ENCODE measurements at places on chromosomes 5 and 9.

- DNase-seq: no peak
Measured at GRCh38 chr5:174323878-174324281, 278.4 kb downstream of the NSG2 start.

DNA sequence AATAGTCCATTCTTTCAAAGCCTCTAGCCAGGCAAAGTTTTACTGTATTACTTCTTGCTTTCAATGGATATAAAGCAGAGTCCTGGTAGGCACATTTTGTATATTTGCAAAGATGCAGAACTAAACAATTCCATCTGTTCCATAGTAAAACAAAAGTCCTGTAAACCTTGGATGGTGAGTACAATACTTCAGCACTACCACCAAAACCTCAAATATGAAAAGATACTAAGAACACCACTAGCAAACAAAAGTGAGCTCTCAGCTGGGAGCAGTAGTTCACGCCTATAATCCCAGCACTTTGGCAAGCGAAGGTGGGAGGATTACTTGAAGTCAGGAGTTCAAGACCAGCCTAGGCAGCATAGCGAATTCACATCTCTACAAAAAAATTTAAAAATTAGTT is 195.0 kb downstream of the MSX2 start:
- no peak for DNase-seq

GRCh38 chr9:26341545-26341944 is 551.1 kb downstream of the CAAP1 start:
- no peak for DNase-seq

DNA sequence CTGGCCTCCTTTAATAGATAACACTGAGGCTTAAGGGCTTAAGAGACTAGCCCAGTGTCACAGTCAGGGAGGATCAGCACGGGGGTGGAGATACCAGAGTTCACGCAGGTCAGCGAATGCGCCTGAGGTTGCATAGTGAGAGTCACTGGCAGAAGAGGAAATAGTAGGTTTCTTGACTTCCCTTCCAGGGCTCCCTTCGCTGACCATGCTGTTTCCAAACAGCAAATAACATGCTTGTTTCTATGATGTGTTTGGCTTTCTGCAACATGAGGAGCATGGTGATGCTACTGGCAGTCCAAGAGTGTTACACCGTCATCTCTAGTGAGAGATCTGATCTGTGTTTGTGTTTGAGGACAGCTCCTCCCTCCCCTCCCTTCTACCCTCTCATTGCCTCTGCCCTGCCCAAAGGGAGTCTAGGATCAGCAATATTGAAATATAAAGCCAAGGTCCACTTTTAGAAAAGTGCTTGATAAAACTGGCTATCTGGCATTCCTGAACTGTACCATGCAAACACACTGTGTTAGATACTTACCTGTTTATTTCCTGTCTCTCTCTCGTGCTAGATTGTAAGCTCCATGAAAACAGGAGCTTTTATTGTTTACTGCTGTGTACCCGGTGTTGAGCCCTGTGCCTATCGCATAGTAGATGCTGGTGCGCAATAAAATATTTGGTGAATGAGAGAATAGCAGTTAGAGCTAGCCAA is 12.3 kb downstream of the TLE4 start:
- no peak for DNase-seq

GRCh38 chr5:72597456-72597948 is 90.3 kb upstream of the ZNF366 start:
- DNase-seq: no peak

DNA sequence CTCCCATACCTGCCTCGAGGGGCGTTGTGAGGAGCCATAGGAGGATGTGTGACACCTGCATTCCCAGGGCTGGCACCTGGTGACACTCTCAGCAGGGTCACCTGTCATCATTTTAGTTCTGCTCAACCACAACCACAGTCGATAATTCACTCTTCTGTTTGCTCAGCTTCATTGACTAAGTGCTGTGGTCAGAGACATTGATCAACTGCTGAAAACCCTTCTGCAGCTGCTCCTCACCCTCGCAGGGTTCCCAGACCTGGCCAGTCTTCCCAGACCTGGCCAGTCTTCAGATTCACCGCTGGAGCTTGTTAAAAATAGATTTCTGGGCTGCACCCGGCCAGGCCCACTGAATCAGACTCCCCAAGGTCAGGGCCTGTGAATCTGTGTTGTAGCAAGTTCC is 92.8 kb downstream of the MVB12B start:
- no peak for DNase-seq

- no peak for DNase-seq
Measured at GRCh38 chr5:165282491-165282890, 1777.1 kb downstream of the MAT2B start.

GRCh38 chr9:77926371-77926878 is 105.2 kb downstream of the GNAQ start:
- no peak for DNase-seq

- DNase-seq: no peak
Measured at GRCh38 chr9:93035821-93036351, 22.6 kb upstream of the SUSD3 start.

- no peak for DNase-seq
Measured at GRCh38 chr9:134483361-134484184, 157.3 kb downstream of the RXRA start.

DNA sequence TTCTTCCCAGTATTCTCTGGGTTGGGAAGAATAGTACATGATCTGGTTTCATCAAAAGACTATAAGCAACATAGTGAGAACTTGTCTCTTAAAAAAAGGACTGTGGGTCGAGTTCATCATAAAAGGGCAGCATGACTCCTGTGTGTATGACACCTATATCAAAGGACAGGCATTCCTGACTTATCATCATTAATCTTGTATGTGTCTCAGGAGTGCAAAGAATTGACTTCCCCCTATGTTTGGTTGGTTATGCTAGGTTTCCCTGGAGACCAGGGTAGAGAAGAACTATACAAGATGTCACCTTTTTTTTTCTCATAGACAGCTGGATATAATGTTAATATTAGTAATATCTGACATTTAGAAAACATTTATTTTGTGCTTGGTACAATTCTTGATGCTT is 173.1 kb upstream of the ANKRD55 start:
- no peak for DNase-seq

GRCh38 chr9:105834404-105834803 is 140.1 kb downstream of the TMEM38B start:
- DNase-seq: no peak

DNA sequence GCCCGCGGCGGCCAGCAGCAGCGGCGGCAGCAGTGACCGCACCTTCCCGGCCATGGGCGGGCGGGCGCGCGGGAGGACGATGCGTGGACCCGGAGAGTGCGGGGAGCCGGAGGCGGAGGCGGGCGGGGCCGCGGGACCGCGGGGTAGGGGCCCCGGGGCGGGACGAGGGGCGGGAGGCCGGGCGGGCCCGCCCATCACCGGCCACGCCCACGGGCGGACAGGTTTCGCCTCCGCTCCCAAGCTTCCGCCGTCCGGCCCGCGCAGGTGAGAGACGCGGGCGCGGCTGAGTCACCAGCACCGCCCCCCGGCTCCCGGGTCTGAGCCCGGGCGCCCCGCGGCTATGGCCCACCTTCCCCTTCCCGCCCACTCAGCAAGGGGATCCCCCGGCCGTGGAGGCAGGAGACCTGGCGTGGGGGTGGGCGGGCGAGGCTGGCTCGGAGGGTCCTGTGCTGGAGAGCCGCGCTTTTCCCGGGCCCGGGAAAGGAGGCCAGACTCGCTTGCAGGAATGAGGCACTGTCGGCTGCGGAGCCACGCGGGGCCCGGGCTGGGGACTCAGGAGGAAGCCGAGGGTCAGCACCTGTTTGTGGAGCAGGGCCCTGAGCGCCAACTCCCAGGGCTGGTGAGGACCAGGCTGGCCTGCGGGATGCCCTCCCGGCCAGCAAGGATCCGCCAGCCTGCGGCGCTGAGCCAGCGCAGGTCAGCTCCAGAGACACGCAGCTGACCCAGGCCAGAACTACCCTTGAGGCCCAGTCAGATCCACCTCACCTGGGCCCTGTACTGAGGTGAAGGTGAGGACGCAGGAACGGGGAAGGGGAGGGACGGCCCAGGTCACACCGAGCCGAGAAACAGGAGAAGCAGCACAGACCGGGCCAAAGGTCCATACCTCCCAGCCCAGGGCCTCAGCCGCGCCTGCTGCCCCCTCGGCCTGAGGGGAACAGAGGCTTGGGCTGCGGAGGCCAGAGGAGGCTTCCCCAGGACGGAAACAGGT is at the start of gene ENTPD2:
Gene ENTPD2 (minus strand): TSS at position 118 of the 988 bp plus-strand sequence. CDS start 64 bp downstream, at position 54.
- no peak for DNase-seq

DNA sequence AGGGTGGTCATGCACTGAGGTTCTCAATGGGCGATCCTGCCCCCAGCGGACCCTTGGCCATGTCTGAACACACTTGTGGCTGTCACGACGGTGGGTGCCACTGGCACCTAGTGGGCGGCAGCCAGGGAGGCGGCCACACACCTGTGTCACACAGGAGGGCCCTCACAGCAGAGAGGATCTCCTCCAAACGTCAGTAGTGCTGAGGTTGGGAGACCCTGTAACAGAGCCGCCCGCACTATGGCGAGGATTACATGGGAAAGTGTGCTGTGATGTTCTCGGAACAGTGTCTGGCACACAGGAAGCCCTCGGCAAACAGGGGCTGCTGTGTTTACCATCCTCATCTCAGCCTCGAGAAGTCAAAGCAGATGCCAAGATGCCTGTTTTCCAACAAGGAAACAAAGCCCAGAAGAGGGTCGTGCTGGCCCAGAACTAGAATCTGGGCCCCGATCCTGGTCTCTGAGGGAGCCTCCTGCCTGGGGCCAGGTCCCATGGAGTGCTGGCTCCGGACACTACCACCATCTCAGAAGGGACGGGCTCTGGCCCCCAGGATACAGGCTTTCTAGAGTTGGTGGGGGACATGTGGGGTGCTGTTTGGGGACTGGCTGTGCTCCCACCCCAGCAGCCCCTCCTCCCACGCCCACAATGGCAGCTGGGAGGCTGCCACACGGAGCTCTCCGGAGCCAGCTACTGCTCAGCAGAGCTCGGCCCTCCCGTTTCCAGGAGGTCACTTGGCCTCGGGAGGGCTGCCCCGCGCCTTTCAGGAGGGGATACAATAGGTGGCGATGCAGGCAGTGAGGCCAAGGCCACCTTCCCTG is 48.2 kb downstream of the DBH start:
- no peak for DNase-seq

GRCh38 chr9:4195285-4195684 is 104.6 kb downstream of the GLIS3 start:
- DNase-seq: no peak

GRCh38 chr9:70924895-70925547 is 196.4 kb downstream of the TRPM3 start:
- peak; percentile 47 for DNase-seq
